ENCODE measurements at places on chromosomes 12 and 14. TPM values are rescaled to one million over a fixed set of nuclear protein-coding genes. Genes with fewer than 3 reads are reported as not detected.

The HEBP1 gene
- total RNA-seq = 11.1 TPM

The WNT1 gene
- 0.73 TPM for total RNA-seq

- DNase-seq = no peak
Measured at GRCh38 chr12:114272071-114272470, 133.9 kb downstream of the TBX5 start.

The PPP1R12A gene
- 115 TPM for total RNA-seq

DNA sequence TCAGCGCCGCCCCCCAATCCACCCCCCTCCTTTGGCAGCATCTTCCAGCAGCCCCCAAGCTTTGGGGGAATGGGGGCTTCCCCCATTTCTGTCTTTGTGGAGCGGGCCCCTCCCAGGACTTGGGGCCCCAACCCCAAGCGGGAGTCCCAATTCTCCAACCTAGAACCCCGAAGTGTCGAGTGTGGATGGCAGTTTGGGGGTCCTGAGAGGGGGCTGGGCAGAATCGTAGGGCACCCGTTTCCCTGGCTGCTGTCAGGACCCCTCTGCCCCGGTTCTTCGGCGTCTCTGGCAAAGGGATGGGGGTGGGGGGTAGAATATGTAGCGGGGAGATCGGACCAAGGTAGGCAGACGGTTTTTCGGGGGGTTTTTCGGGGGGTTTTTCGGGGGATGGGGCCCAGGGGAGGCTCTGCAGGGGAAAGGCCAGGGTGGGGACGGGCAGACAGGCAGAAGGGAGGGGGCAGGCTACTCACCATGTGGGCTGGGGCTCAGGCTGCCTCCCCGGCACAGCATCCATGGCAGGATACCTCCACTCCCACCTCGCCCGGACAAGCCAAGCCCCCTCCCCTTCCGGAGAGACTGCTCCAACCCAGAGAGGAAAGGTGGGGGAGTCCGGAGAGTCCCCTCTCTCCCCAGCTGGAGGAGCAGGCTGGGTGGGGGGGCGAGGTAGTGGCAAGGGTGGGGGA, 739 bp downstream of the JPH4 start:
- no peak for DNase-seq

The NTS gene
- total RNA-seq = not detected
